ENCODE measurements at places on chromosomes 1 and 21. TPM values are rescaled to one million over a fixed set of nuclear protein-coding genes. Genes with fewer than 3 reads are reported as not detected.

DNA sequence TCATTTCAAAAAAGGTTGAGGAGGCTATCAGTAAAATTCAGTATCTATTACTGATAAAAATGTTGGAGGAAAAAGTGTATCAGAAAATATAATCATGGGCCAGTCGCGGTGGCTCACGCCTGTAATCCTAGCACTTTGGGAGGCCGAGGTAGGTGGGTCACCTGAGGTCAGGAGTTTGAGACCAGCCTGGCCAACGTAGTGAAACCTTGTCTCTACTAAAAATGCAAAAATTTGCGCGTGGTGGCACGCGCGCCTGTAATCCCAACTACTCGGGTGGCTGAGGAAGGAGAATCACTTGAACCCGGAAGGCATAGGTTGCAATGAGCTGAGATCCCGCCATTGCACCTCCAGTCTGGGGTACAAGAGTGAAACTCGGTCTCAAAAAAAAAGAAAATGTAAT, 5.3 kb upstream of the ATP1A4 start:
- DNase-seq: no peak

GRCh38 chr1:206010060-206010459, 6.9 kb upstream of the RAB7B start:
- no peak for DNase-seq

GRCh38 chr1:204344665-204345355, 14.9 kb downstream of the PLEKHA6 start:
- no peak for DNase-seq

DNA sequence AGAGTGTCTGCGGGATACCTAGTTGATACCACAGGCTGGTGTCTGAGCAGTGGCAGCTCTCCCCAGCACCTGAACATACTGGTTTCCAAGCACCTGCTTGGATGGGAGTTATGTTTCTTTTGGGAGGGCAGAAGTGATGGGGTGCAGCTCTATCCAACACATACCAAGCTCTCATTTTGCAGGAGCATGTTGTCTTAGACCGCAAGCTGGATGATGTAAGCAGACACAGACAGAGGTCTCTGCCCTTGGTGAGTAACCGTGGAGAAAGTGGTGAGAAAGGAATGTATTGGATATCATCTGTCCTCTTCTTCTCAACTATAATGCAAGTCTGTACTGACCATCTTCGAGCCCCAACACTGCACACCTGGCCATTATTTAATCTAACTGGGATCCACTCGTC, 37.4 kb downstream of the ZNF496 start:
- DNase-seq: no peak

DNA sequence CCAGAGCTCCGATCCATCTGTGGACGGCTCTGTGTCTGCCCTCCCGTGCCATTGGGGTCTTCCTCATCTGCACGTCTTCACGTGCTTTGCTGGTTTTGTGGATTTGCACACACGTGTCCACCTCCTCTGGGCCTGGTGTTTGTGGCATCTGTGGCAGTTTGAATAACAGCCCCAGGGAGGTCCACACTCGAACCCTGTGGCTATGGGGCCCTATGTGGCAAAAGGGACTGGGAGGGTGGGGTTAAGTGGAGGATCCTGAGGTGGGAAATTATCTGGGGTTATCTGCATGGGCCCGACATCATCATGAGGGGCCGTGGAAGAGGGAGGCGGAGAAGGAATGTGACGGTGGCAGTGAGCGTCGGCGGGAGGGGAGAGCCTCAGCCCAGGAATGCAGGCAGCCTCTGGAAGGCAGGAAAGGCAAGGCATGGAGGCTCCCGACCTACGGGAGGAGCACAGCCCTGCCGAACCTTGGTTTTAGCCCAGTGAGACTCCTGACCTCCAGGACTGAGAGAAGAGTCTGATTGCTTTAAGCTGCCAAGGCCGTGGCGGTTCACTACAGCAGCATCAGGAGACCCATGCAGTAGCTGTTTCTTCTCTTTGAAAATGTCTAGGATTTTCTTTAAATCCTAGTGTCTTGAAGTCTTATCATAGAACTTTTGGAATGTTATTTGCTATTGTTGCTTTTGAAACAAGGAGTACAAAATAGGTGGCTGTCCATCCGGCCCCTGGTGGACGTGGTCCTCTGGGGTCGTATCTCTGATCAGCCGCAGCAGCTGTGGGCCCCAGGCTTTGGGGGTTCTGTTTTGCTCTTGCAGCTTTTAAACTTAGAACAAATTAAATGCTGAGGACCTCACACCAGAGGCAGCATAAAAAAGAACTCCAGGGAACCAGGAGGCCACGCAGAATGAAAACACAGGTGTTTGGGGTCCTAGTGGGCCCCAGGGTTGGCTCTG, 40.0 kb upstream of the LRRC3 start:
- no peak for DNase-seq

DNA sequence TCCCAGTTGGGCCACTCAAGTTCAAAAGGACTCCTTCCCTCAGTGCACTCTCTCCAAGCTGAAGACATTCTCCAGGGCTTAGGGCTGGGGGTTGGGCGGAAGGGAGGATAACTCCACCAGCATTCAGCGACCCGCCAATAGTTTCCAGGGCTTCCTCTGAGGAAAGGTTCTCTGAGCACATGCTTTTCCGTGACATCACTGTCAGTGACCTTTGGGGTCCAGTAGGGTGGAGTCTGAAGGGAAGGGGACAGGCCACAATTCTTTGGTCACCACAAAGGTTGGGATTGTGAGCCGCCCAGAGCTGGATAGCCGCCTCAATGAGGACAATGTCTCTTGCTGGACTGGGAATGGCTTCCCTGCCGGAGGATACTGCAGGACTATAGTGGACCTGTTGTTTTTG, 22.8 kb upstream of the RXRG start:
- no peak for DNase-seq

DNA sequence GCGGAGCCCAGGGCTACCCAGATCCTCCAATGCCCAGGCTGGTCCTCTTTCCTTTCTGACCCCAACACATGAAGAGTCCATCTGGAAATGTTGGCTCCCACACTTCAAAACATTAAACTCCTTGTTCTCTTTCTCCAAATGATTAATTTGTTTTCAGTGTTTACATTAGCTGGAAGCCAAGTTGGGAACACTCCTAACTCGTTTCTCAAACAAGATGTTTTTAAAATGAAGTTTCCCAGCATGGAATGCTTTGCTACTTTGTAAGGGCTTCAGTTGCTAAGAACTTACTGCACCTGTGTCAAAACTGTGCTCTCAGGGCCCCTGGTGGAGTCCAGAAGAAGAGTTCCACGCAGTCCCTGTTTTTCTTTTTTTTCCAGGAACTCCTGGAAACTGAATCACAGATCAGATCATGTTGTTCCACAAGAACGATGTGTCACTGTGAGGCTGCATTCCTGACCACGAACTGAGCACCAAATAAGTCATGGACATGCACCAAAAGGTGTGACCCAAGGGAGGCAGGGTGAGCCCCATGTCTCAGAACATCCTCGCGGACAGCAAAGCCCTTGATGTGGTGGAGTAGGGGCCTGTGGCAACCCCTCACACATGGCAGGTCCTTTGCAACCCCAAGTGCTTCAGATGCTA, 257.3 kb downstream of the KCNJ6 start:
- no peak for DNase-seq

GJA8 gene
- total RNA-seq: not detected

SPRR2A gene
- total RNA-seq: not detected

ZNF593OS gene
- not detected for total RNA-seq

All from omental fat pad (tissue), 4 donors.